ENCODE measurements at places on chromosomes 4 and X. TPM values are rescaled to one million over a fixed set of nuclear protein-coding genes. Genes with fewer than 3 reads are reported as not detected.

DNA sequence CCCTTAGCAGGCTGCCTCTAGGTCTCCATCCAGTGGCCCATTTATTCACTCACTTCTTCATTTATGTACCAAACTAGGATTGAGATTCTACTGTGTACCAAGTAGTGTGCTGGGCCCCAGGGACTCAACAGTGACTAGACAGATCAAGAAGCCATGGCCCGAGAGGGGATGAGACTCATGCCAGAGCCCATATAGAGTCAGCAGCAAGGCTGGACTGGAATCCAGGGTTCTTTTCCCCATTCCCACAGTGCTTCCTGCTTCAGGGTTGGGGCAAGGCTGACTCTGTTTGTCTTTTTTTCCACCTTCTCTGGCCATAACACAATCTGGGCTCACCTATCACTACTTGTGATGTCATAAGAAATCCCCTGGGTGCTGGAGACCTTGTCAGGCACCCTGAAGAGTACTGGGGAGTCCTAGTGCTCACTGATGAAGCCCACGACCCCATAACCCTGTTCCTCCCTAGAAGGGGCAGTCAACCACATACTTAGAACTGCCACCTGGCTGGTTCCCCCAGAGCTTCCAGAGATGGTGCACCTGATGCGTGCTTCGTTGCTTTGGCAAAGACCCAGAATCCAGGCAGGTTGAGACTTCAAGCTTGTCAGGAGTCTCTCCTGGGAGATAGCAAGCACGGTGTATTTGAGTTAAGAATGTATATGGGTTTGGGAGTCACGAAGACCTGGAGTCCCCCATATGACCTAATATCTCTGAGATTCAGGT, 6.2 kb downstream of the RTL5 start:
- H3K36me3 ChIP-seq, result no peaks in the 10 kb centered on the region
- H3K4me1 ChIP-seq, result peaks cover 98% of the 10 kb centered on the region
- no peak overlapping the region for H3K4me3 ChIP-seq
- H3K27me3 ChIP-seq, result no peaks in the 10 kb centered on the region
- DNase-seq, result no peak
- H3K27ac ChIP-seq, result peak overlapping the region; percentile 79

- H3K36me3 ChIP-seq, result no peaks in the 10 kb centered on the region
- no peak overlapping the region for H3K27ac ChIP-seq
- no peaks in the 10 kb centered on the region for H3K4me1 ChIP-seq
- no peak overlapping the region for H3K4me3 ChIP-seq
- H3K27me3 ChIP-seq, result no peaks in the 10 kb centered on the region
Measured at GRCh38 chr4:158560284-158560683, 38.6 kb downstream of the RXFP1 start.

- no peaks in the 10 kb centered on the region for H3K36me3 ChIP-seq
- H3K4me1 ChIP-seq, result no peaks in the 10 kb centered on the region
- no peak for DNase-seq
- no peak overlapping the region for H3K4me3 ChIP-seq
- no peak overlapping the region for H3K27ac ChIP-seq
Measured at GRCh38 chrX:142060191-142060590, 144.9 kb downstream of the MAGEC2 start.

GRCh38 chrX:71615056-71615455, 3.3 kb downstream of the CXCR3 start:
- no peak overlapping the region for H3K4me3 ChIP-seq
- H3K27ac ChIP-seq, result no peak overlapping the region
- H3K27me3 ChIP-seq, result no peaks in the 10 kb centered on the region
- no peaks in the 10 kb centered on the region for H3K4me1 ChIP-seq
- peaks cover 43% of the 10 kb centered on the region for H3K36me3 ChIP-seq

ODAPH gene
- total RNA-seq, result not detected

GRCh38 chr4:1204828-1205585, 32.6 kb upstream of the SPON2 start:
- no peak overlapping the region for H3K27ac ChIP-seq
- peaks cover 79% of the 10 kb centered on the region for H3K4me1 ChIP-seq
- no peak for DNase-seq
- H3K36me3 ChIP-seq, result no peaks in the 10 kb centered on the region

PRR32 gene
- total RNA-seq, result not detected

DNA sequence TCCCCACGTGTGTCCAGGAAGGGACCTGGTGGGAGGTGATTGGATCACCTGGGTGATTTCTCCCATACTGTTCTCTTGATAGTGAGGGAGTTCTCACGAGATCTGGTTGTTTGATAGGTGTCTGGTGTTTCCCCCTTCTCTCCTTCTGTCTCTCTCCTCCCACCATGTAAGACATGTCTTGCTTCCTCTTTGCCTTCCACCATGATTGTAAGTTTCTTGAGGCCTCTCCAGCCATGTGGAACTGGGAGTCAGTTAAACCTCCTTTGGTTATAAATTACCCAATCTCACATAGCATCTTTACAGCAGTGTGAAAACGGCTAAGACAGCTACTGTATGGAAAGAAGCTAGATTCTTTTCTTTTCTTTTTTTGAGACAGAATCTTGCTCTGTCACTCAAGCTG, 21.6 kb upstream of the FGG start:
- no peak overlapping the region for H3K27ac ChIP-seq
- no peak for DNase-seq
- H3K27me3 ChIP-seq, result peaks cover 15% of the 10 kb centered on the region

DNA sequence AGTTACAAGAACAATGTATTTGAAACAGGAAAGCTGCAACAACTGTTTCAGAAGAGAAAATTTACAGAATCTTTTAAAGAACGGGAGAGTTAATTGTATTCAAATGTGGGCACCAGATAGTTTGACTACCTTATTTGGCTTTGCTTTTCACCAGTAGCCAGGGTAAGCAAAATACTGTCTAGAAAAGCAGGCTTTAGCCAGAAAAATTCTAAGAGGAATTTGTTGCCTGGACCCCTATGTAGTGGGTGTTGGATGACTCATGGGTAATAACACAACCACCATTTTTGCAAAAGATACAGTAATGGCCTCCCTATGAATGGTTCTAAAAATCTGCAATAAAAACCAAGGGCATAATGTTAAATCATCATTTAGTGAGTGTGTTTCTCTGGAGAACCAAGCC, 233.4 kb upstream of the ANXA3 start:
- H3K27me3 ChIP-seq, result no peaks in the 10 kb centered on the region
- H3K36me3 ChIP-seq, result no peaks in the 10 kb centered on the region
- no peak for DNase-seq
- no peaks in the 10 kb centered on the region for H3K4me1 ChIP-seq

DNA sequence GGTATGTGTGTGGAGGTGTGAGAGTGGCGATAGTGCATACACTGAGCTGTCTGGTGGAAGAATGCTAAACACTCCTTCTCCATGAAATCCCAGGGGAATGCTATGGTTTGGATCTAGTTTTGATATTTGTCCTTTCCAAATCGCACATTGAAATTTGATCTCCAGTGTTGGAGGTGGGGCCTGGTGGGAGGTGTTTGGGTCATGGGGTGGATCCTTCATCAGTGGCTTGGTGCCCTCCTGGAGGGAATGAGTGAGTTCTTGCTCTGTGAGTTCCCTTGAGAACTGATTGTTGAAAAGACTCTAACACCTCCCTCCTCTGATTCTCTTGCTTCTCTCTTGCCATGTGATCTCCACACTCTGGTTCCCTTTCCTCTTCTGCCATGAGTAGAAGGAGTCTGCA, 114.1 kb upstream of the HHIP start:
- no peak overlapping the region for H3K4me3 ChIP-seq
- DNase-seq, result no peak
- no peaks in the 10 kb centered on the region for H3K36me3 ChIP-seq
- no peak overlapping the region for H3K27ac ChIP-seq

DNA sequence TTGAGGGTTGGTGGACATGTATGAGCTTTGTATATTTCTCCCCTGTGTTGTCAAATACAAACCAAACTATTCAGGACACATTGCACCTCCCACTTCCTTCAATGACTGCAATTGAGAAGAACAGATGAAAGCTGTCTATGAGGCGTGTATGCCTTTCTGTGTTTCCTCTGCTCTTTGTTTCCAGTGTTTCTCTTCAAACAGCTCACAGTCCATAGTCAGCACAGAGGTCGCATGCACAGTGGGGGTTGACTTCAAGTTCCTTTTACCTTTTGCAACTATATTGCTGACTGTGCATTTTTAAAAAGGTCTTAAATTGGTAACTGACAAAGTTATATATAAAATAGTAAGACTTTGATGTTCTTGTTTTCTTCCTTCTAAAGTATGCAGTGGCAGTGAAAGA, 957.8 kb downstream of the C4orf33 start:
- H3K4me3 ChIP-seq, result no peak overlapping the region
- no peaks in the 10 kb centered on the region for H3K4me1 ChIP-seq
- H3K27me3 ChIP-seq, result no peaks in the 10 kb centered on the region
- H3K36me3 ChIP-seq, result no peaks in the 10 kb centered on the region
- no peak overlapping the region for H3K27ac ChIP-seq

USP53 gene
- total RNA-seq, result 75.7 TPM

DNA sequence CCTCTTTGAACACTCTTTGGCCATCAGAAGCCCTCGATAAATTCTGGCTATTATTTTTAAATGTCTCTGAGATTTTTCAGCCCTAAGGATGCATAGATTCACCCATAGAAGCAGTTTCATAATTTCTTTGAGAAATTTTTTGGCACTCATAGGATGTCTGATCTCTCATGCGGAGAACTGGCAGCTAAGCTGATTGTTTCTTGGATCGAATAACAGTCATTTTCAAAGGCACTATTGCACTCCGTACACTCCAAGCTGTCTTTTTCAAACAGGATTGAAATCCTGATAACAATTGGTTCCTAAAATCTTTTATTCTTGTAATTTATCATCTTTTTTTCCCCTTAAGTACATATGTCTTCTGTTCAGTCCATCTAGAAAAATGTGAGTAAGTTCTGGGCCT, 411.9 kb downstream of the SPOCK3 start:
- no peak overlapping the region for H3K27ac ChIP-seq
- no peak for DNase-seq
- no peaks in the 10 kb centered on the region for H3K36me3 ChIP-seq
- no peaks in the 10 kb centered on the region for H3K27me3 ChIP-seq
- H3K4me3 ChIP-seq, result no peak overlapping the region

OGT gene
- 61.0 TPM for total RNA-seq
